Renal pelvis (tissue), 12 donors: ENCODE measurements at places on chromosomes 5 and 9. TPM values are rescaled to one million over a fixed set of nuclear protein-coding genes. Genes with fewer than 3 reads are reported as not detected.

LSM11 gene
- 7.4 TPM for polyA plus RNA-seq

- DNase-seq = no peak
These were observed 263.6 kb upstream of the PTGER4 start for GRCh38 chr5:40416098-40416497.

DNA sequence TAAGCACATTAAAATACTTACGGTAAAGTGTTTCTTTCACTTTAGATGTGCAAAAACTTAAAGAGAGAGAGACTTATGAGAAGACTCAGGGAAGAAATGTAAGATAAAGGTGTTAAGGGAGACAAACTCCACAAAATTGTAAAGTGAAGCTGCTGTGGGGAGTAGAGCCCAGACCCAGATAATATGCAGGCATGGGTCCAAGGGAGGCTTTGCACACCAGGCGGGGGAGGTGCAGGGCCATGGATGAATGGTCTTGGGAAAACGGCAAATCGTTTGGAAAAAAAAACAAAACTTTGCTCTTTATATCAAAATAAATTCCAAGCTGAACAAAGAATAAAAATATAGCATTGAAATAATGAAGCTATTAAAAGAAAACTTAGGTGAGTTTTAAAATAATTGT, 9.1 kb downstream of the SYK start:
- no peak for DNase-seq

DNA sequence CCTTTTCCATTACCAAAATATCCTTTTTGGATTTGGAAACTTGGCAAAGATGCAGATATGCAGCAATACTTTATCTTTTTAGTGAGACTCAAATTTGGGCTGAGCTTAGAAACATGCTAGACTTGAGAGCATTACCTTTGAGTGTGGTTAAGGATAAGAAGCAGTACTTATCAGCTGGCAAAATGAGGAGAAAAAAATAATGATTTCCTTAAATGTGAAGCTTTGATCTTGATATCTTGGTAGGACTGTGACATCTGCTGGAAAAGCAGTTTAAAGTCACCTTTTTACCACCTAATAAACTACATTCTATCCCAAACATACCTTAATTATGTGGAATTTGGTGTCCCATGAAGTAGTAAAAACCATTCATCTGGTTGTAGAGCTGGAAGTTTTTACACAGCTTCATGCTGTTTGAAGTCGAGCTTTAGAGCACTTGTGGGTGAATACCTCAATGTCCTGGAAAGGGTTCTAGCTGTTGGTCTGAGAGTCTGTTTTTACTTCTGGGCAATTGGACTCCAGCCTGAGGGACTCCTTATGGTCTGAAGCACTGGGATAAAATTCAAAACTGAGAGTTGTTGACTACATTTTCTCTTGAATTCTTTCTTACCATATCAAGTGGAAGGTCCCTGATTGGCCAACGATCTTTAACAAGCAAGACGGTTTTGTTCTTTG, 53.4 kb downstream of the LRRC70 start:
- no peak for DNase-seq

CNTFR gene
- polyA plus RNA-seq = 45.5 TPM

GRCh38 chr5:53590759-53591158, 30.3 kb downstream of the NDUFS4 start:
- no peak for DNase-seq

DNA sequence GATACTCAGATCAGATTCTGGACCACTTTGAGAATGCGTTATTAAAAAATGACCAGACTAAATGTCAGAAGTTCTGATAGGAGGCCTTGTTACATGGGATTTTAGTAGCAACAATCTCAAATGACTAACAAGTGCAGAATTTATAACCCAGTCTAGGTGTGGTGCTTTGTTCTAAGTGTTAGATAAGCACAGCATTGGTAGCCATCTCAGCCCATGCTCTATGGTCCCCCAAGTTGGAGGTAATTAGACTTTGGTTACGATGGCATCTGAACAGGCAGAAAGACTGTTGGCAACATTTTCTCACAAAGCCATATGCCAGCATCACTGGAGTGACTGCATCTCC, 140.4 kb upstream of the RPS23 start:
- no peak for DNase-seq

DNA sequence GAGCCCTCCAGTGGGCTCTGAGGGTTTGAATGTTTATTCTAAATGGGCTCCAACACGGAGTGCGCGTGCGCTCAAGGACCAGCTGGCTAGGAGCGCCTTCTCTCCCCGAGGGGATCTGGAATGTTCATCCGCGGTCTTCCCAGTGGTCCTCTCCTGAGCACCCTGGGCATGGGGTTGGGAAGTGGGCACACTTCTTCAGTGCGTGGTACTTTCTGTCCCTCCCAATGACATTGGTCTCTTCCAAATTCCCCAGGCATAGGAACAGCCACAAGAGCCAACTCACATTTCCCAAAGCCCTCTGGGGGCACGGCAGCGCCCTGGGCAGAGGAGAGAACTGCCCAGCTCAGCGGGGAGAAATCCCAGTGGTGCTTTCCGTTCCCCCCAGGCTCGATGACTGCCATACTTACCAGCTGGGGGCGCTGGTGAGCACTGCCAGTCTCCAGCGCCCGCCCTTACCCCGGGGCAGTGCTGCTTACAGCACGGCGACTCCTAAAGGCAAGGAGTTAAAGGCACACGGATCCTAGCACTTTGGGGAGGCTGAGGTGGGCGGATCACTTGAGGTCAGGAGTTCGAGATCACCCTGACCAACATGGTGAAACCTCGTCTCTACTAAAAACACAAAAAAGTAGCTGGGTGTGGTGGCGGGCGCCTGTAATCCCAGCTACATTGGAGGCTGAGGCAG, 29.9 kb upstream of the OBP2B start:
- DNase-seq = peak; percentile 57

- DNase-seq = no peak
These were observed 17.0 kb downstream of the BICD2 start for GRCh38 chr9:92747459-92748232.

GRCh38 chr5:62306896-62307689, 1.1 kb downstream of the KIF2A start:
- DNase-seq = peak; percentile 48

DNA sequence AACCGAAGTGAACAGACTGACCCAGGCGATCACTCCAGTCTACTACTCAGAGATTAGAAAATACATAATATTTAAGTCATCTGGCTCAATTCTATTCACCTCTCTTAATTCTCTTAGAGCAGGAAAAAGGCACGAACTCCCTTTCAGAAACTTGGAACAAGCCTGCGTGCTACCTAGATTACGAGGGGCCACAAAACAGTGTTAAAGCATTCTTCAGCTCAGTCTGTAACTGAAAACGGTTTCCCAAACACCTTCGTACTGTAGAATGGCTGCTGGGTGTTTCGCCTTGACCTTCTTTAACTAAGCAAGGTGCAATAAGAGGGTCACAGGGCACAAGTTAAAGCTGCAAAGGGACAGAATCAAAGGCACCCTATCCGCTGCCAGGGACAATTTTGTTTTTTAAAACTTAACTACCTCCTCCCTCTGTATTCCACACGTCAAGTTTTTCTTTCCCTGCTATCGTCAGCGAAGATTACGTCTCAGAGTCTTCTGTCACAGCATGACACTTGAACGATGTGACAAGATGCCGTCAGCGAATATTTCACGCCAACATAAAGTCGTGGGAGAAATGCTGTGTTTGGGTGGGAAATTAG, 687 bp downstream of the LYSMD3 start:
- DNase-seq = peak; percentile 30

SMC2 gene
- 43.3 TPM for polyA plus RNA-seq

DNA sequence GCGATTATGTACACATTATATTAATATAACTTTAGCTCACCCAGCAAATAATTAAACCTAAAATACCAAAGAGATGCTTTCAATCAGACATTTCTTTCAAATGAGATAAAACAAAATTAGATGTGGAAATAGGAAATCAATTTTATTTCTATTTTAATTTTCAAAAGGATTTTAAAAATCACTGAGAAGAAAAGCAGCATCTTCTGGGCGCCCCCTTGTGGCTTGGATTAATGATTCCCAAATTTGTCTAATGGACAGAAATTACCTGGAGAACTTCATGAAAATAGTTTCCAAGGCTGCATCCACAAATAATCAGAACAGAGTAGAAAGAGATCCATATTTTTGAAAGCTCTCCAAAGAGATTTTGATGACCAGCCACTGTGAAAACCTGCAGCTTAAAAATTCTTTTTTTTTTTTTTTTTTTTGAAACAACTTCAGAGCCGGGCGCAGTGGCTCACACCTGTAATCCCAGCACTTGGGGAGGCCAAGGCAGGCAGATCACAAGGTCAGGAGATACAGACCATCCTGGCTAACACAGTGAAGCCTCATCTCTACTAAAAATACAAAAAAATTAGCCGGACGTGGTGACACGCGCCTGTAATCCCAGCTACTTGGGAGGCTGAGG, 50.9 kb upstream of the CEMIP2 start:
- peak; percentile 28 for DNase-seq

- DNase-seq = no peak
These were observed 115.3 kb downstream of the MACIR start for GRCh38 chr5:103373597-103374472.

GRCh38 chr5:64295101-64295500, 129.5 kb downstream of the RNF180 start:
- no peak for DNase-seq
